ENCODE measurements at places on chromosomes 12 and 14. TPM values are rescaled to one million over a fixed set of nuclear protein-coding genes. Genes with fewer than 3 reads are reported as not detected.

The APOLD1 gene
- 0.58 TPM for total RNA-seq

The GUCY2C gene
- not detected for total RNA-seq

The RGS6 gene
- not detected for total RNA-seq

The RFLNA gene
- total RNA-seq: not detected

The LRP1-AS gene
- total RNA-seq: not detected

The SYCP3 gene
- total RNA-seq: 0.13 TPM

The IL31 gene
- not detected for total RNA-seq

The GALNT9 gene
- 4.2 TPM for total RNA-seq

The MON2 gene
- total RNA-seq: 13.7 TPM

The PLXNC1 gene
- 0.12 TPM for total RNA-seq
